ENCODE measurements at places on chromosomes 4 and X.

- no peak for DNase-seq
Measured at GRCh38 chrX:72634331-72634730, 61.7 kb upstream of the HDAC8 start.

DNA sequence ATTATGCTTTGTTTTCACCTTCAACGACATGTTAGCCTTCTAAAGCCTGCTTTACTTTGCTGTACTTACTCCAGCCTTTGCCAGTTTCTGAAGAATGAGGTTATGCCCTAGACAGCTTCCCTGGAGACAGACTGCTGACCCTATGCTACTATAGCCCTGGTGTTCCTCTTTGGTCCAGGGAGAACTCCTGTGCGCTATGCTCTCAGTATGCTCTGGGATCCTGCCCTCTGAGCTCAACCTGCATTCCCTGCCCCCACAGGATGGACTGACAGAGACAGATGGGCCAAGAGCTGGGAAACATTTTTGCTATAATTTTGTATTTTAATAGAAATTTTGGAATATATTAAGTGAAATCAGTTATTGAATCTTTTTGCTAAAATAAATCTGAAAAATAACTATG is 425.9 kb downstream of the TMA16 start:
- DNase-seq = no peak

DNA sequence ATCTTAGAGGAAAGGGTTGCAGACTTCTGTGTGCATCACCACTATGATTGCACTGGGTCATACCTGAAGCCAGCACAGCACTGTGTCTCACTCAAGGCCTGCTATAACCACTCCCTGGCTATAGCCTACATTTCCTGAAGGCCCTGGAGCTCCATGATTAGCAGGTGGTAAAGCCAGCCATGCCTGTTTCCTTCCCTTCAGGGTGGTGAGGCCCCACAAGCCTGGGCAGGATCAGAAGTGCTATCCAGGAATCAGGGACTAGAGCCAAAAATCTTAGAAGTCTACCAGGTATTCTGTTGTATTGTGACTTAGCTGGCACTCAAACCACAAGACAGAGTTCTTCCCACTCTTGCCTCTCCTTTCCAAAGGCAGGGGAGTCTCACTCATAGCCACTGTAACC is 734.6 kb downstream of the GLUD2 start:
- no peak for DNase-seq

DNA sequence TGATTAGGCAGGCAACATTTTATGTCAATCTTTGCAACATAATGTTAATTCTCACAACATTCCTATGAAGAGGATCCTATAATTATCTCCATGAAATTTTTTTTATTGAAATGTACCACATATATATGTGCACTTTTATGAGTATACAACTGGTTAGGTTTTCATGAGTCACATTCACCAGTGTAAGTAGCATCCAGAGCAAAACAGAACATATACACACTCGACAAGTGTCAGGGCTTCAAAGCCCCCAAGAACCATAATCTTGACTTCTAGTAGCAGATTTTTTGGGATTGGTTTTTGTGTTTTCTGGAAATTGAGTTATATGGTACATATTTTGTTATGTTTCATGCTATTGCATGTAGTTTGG is 62.4 kb downstream of the ARHGAP10 start:
- DNase-seq = no peak

GRCh38 chrX:120301960-120302359 is 9.3 kb downstream of the TMEM255A start:
- DNase-seq = no peak

DNA sequence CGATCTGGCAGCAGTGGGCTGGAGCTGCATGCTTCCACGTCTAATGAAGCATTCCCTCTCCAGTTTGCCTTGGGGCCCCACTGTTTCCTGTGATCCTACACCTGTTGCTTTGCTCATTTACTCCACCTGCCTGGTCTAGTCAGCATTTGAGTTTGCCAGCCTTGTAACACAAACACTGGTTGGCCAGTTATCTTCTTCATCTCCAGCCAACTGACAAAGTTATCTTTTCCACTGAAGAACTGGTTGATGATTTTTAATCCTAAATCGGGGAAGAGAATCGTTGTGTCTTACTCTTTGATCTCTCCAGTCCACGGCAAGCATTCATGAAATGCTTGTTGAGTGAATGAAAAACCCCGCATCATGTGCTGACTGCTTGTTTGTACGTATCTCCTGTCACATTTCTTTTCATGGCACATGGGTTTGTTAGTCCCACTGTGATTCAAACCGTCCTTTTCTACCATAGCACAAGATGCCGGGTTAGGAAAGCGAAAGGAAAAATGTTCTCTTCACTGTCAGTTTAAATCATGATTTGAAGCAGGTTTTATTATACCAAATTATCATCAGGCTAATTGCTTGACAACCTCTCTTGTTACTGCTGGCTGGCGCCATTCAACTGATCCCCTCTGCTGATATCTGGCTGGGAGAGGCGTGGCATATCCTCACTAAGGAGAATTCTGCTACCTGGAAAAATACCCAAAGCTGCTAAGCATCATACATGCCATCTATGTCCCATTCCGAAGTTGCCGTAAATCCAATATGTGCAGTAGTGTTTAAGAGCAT is 144.8 kb downstream of the SHROOM3 start:
- no peak for DNase-seq

- DNase-seq = no peak
Measured at GRCh38 chrX:7263961-7264360, 116.0 kb upstream of the PUDP start.

- DNase-seq = no peak
Measured at GRCh38 chr4:4358093-4358854, 28.6 kb upstream of the NSG1 start.

DNA sequence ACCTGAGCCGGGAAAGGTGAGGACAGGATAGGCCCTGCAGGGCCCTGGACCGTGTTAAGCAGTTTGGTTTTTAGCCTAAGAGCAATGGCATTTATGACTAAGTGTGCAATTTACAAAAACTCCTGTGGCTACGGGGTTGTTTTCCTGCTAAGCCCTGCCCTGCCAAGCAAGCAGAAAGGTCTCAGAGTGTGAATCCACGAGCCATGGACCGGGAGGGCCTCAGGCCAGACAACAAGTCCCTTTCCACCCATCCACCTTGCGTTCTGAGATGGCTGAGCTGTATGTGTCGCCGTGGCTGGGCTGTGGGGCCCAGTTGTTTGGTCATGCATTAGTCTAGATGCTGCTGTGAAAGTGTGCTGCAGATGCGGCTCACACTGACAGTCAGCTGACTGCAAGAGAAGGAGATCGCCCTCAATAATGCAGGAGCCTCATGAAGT is 33.9 kb upstream of the AFAP1 start:
- DNase-seq = no peak

DNA sequence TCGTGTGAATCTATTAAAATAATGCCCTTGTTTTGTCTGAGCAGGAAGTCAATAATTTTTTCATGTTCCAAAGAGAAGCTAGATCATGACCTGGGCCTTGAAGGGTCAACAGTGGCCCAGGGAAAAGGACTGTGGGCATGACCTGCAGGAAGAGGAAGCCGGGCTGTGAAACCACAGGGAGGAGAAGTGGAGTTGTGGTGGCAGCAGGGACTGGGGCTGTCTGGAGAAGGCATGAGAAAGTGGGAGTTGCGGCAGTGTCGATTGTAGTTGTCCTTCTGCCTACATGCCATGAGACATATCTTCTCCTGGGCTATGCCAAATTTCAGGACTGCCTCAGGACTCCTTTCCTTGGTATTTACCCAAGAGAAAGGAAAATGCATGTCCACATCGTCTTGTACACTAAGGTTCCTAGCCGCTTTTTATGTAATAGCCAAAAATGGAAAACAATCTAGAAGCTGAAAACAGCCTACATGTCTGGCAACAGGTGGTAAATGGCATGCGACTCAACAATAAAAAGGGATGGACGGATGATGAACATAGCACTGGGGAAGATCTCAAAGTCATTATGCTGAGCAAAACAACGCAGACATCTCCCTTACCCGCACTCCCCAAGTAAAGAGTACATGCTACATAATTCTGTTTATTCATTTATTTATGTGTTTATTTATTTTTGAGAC is 13.6 kb upstream of the PTTG2 start:
- DNase-seq = no peak

DNA sequence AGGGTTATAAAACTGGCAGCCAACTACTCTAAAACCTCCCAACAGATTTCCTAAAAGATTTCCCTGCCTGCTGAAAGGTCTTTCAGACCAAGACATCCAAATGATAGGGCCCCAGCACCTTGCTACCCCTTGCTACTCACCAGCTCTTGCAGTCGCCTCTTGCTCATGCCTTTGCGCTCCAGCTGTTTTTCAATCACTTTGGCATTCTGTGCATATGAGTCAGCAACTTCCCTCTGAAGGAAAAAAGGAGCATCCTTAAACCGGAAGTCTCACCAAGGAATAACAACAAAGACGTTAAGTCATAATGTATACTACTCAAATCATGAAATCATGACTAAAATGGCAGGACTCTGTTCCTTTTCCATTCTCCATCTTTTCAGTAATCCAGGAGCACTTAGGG is 24.0 kb downstream of the STEEP1 start:
- DNase-seq = no peak

GRCh38 chr4:77927991-77928925 is 65.6 kb downstream of the MRPL1 start:
- no peak for DNase-seq

DNA sequence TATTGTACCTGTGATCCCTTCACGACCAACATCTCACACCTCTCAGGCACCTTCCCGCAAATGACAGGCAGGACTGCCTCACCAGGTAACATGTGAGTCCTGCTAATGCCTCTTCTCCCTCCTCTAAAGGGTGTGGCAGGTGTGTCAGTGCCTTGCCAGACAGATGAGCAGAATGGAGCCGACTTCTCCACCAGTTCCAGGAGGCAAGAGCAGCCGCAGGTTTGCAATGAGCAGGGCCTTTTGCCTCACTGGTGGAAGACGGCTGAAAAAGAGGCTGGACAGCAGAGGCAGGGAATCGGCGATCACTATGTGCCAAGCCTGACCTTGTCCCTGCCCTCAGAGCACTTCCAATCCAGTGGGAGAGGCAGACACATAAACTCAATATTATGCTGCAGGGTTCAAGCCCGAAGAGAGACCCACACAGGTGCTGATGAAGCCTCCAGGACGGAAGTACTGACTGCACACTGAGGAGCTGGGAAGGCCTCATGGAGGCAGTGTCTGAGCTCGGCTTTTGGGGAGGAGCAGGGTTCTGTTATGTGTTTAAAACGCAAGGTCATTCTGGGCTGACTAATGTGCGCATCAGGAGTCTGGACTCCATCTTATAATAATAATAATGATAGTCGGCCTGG is 57.9 kb downstream of the C4orf50 start:
- DNase-seq = no peak

- no peak for DNase-seq
Measured at GRCh38 chrX:6909396-6909795, 238.1 kb upstream of the STS start.

GRCh38 chrX:126550816-126551215 is 1.8 kb downstream of the DCAF12L1 start:
- DNase-seq = no peak

GRCh38 chr4:108155373-108155772 is 13.4 kb downstream of the LEF1 start:
- no peak for DNase-seq

DNA sequence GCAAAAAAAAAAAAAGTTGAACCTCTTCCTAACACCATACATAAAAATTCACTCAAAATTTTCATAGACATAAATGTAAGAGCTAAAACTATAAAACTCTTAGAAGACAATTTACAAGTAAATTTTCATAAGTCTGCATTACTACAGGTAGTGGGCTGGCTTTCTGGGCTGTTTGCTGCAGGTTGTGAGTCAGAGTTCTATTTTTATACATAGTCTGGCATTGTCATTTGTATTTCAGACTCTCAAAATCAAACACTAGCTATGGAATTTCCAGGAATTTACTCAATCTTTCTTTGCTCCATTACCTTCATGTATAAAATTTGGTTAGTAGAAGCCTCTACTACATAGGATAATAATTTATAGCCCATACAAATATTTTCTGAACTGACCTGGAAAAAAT is 227.2 kb downstream of the COX18 start:
- no peak for DNase-seq

DNA sequence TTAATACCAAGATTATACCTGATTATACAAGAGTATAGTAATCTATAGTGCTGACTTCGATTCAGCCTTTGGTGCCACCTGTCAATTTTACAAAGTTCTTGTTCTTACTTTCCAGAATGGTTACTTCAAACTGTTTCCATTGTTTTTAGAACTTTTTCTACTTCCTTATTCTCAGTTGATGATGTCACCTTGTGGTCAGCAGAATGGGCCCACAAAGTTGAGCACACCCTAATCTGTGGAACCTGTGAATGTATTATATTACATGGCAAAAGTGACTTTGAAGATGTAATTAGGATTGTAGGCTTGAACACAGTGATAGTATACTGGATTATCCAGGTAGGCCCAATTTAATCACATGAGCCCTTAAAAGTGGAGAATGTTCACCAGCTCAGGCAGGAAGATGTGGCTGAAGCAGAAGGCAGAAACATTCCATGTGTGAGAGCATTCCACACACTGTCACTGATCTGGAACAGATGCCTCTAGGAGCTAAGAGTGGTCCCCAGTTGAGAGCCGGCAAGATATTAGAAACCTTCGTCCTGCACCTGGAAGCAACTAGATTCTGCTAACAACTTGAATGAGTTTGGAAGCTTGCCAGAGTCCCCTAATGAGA is 6.3 kb upstream of the SGMS2 start:
- DNase-seq = no peak

Data from GM12891 (cell line).